Cardiac muscle cell (in vitro differentiated cells and primary cell): ENCODE measurements at places on chromosomes 5 and 9. TPM values are rescaled to one million over a fixed set of nuclear protein-coding genes. Genes with fewer than 3 reads are reported as not detected.

DNA sequence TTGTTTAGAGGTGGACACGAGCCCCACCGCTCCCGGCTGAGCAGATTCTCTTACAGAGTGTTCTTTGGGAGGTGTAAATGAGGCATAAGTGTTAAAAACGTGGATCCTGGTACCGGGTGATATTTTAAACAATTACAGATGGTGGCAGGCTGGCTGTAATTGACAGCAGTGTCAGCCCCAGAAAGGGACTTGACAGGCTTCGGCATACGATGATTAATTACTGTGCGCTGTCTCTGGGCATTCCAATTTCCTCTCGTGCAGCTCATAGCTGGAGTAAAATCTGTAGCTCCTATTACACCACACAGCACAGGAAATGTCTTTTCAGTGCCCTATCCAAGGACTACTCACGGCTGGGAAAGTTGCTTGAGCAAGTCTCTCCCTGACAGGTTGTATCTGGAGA, 305.4 kb upstream of the IRX2 start:
- DNase-seq, result peak; percentile 30

DNA sequence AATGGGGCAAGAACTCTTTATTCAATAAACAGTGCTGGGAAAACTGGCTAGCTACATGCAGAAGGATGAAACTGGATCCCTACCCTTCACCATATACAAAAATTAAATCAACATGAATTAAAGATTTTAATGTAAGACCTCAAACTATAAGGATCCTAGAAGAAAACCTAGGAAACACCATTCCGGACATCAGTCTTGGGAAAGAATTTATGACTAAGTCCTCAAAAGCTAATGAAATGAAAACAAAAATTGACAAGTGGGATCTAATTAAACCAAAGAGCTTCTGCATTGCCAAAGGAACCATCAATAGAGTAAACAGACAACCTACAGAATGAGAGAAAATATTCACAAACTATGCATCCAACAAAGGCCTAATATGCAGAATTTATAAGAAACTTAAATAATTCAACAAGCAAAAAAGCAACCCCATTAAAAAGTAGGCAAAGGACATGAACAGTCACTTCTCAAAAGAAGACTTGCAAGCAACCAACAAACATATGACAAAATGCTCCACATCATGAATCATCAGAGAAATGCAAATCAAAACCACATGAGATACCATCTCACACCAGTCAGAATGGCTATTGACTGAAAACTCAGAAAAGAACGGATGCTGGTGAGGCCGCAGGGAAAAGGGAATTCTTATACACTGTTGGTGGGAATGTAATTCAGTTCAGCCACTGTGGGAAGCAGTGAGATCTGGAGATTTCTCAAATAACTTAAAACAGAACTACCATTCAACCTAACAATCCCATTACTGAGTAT, 104.3 kb upstream of the MAP3K1 start:
- DNase-seq, result no peak

DNA sequence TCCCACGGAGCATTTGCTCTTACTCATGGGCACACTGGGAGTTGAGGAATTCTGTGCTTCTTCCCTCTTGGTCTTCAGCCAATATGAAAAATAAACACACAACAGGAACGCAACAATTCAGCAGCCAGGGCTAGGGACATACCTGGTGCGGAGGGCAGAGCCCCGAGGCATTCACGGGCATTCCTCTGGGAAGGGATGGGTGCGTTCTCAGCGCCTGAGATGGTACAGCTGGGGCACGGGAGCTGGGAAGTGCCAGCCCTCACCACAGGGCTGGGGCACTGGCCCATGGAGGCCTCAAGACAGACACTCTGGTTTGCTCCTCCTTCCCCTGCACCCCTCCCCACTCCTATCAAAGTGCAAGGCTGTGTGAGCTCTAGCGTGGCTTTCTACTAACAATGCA, 2.1 kb downstream of the SLC6A3 start:
- DNase-seq, result no peak

- peak; percentile 50 for DNase-seq
Observed at GRCh38 chr9:89592963-89593726, 11.7 kb upstream of the GADD45G start.

DNA sequence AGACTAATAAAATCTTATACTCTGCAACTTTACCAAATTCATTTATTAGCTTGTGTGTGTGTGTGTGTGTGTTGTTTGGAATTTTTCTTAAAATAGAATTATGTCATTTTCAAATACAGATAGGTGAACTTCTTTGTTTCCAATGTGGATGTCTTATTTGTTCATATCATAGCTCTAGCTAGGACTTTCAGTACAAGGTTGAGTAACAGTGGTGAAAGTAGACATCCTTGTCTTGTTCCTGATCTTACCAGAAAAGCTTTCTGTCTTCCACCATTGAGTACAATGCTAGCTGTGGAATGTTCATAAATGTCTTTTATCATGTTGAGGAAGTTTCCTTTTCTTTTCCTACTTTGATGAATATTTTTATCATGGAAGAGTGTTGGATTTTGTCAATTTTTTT, 74.8 kb downstream of the CCDC192 start:
- DNase-seq, result no peak

GRCh38 chr5:71631070-71631469, 43.9 kb downstream of the MCCC2 start:
- no peak for DNase-seq

DNA sequence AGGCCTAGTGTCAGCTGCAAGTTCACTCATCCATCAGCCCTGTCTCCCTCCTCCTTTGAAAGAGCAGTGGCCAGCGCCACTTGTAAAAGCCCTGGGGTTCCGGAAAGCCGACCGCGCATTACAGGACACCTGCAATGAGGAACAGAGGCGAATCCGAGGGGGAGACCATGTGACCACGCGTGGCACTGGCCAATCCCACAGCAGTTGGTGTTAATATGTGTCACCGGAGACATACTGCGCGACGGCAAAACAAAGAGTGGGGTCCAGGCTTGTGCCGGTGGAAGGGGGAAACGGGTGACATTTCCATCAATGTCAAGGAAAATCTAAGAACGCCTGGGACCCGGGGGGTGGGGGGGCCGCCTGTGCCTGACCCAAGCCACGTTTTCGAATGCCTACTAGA, 480.8 kb downstream of the SPATA31A7 start:
- DNase-seq, result no peak

- DNase-seq, result peak; percentile 74
Observed at GRCh38 chr5:150172145-150172544, 5.6 kb downstream of the CDX1 start.

DNA sequence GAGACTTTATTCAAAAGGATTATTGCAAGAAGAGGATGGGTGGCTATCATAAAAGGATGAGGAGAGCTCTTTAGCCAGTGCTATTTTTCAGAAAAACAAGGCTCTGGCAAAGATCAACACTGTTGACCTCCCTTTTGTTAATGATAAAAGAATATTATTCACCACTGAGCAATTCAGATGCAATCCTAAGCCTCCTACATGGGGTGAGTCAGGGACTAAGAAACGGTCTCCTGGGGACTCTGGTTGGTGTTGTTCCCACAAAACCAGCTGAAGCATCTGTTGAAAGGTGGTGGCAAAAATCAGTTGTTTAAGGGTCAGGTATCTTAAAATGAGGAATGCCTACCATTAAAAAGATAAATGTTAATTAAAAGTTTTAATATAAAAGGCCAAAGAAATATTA, 7.7 kb upstream of the GCNT1 start:
- DNase-seq, result no peak

DNA sequence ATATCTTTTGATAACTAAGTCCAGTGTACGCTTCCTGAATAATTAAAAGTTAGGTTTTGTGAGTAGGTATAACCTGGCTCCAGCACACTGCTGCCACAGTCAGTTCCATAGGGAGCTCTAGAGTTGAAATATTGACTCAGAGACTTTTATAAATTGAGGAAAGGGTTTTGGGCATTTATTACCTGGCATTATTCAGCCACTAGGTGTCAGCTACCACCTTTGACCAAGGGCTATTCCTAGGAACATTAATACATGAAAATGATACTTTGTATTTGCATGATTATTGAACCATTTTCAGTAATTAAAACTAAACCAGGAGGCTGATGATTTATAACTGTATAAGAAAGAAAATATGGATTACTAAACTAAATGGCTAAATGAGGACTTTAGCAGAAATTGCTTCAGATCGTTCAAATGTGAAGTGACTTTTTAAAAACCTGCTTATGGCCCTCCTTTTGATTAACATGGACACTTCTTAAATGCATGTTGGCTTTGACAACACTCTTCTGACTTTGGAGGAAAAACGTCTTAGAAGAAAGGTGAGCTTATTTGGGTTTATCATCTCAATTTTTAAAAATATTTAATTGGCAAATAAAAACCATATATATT, 83.0 kb downstream of the SMC2 start:
- DNase-seq, result peak; percentile 28

- peak; percentile 48 for DNase-seq
Observed at GRCh38 chr5:40879163-40879942, 29.9 kb upstream of the C7 start.

- peak; percentile 26 for DNase-seq
Observed at GRCh38 chr5:123359454-123360200, 63.6 kb downstream of the CEP120 start.

GRCh38 chr5:132746954-132747615, at the start of gene CCNI2:
Gene CCNI2 (plus strand): TSS chr5:132747426. CDS start chr5:132747496, 70 bp downstream.
- DNase-seq, result peak; percentile 25

DNA sequence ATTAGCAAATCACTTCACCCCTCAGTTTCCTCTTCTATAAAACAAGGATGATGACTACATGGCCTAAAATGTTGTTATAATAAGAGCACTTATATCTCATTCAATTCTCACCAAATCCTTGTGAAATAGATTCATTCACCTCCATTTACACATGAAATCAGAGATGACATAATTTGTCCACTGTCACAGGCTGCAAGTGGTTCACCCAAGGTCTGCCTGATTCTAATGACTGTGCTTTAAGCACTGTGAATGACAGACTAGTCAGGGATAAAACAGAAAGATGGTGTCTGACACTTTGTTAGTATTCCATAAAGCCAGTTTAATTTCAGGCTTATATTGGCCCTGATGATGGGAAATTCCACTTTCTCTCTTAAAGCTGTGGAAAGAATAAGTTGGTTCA, 209.5 kb downstream of the MAPKAP1 start:
- DNase-seq, result no peak

GRCh38 chr5:122129306-122129705, at the start of gene ZNF474:
Gene ZNF474 (plus strand): TSS chr5:122129546. CDS start chr5:122151991, 22,445 bp downstream.
- DNase-seq, result peak; percentile 70

GRCh38 chr5:154273028-154273617, 82.6 kb downstream of the GALNT10 start:
- DNase-seq, result peak; percentile 78

- DNase-seq, result no peak
Observed at GRCh38 chr5:5826911-5827310, 404.4 kb downstream of the ICE1 start.

GRCh38 chr5:150242251-150242894, 47.2 kb downstream of the CAMK2A start:
- no peak for DNase-seq

DNA sequence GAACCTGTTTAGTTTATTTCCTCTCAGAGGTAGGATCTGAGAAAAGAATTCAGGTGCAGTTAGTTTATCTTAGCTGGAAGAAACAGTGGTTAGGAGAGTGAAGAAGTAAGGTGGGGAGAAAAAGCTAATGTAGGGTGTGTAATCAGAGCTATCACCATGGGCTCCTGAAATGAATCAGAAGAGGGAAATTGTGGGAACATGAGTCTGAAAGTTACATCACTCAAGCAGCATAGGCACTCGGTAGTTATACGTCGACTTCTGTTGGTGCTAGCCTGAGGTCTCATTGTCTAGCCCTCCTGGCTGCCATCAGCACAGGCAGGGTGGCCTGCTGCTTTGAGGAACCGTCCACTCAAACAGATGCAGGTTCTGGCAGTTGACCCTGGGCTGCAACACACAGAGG, 56.7 kb upstream of the NPR3 start:
- no peak for DNase-seq

DNA sequence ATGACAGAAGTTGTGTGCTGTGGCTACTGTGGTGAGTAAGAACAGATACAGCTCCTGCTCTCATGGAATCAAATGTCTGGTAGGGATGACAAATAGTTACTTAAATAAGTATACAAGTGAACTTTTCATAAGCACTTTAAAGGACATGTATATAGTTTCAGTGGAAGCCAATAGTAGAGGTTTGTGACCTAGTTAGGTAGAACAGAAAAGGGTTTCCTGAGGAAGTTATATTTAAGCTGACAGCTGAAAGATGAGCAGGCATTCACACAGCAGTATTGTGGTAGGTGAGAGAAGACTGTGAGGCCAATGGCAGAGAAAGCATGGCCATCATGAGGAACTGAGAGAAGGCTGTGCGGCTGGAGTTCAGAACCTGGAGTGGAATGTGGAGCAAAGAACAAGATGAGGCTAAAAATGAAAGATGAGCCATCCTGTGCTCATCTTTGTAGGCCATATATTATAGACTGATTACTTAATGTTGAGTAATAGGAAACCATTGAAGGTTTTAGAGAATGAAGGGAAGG, 15.4 kb downstream of the FAM174A start:
- DNase-seq, result no peak

DNA sequence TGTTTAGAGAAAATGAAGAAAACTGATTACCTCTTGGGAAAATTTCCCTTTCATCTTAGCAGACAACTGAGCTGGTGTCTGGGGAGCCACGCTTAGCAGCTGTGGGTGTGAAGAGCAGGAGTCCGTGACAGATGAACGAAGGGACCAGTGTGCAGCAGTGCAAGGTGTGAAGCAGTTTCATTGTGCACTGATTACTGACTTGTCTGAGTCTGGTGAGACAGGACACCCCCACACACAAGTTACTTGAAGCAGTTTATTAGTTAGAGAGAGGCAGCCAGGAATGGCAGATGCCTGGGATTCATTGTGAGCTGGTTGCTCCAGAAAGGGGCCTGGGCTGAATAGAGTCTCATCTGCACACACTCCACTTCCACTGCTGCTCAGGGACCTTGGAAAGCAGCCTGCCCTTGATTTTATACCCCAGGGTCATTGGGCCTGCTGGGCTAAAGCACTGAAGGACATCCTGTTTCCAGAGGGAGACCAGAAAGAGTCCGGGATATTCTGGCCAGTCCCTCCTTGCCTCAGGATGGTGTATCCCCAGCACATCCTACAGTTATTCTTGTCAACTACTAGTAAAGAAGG, 47.4 kb downstream of the FBXL7 start:
- DNase-seq, result no peak

GRCh38 chr9:120938851-120939250, 12.3 kb upstream of the TRAF1 start:
- DNase-seq, result no peak

TMEM232 gene
- 2.9 and 7.0 TPM in 2 replicates for total RNA-seq

CATSPER3 gene
- 0.07 TPM in 1 of 2 replicates, not detected in the other for total RNA-seq

PCDHB13 gene
- 7.8 and 8.4 TPM in 2 replicates for total RNA-seq

KCNT1 gene
- 0.11 and 0.12 TPM in 2 replicates for total RNA-seq

SLC35A4 gene
- 29.5 and 32.3 TPM in 2 replicates for total RNA-seq

CMYA5 gene
- 36.5 and 87.2 TPM in 2 replicates for total RNA-seq

VAV2 gene
- 6.7 and 10.8 TPM in 2 replicates for total RNA-seq

ORM2 gene
- total RNA-seq, result not detected in 2 replicates
